ENCODE measurements at places on chromosomes 1 and 21.

DNA sequence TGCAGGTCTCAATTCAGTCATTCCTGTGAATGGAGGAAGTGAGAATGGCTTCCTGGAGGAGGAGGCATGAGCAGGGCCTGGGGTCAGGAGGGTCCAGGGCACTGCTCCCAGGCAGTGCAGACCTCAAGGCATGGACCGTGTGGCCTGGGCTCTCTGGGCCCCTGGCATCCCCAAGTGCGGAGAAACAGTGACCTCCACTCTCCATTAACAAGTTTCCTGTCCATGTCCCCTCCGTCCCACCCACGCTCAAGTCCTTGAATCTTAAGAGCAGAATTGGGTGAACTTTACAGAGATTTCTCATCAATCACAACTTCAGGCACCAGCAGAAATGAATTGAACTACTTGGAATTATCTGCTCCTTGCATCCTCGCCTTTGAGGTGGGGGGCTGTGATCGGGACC, 211.1 kb downstream of the NPHP4 start:
- no peak for DNase-seq

DNA sequence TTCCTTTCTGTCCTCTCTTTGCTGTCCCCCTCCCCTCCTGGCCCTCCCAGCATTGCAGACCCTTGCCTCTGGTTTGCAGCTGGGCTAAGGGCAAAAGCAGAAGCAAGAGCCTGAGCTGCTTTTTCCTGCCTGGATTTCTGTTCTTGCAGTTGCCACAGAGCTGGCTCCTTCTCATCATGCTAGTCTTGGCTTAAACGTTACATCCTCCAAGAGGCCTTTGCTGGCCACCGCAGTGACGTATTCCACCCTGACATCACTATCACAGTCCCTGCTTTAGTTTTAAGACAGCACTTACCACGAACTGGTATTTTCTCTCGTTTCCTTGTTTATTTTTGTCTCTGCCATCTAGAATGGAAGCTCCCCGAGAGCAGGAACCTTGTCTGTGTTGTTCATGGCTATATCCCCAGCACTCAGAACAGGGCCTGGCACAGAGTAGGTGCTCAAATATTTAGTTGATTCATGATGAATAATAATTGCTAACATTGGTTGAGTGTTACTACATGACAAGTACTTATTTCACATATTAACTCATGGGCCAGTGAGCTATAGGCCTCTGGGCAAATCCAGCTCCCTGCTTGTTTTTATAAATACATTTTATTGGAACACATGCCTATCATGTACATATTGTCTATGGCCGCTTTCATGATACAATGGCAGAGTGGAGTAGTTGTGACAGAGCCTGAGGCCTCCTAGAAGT, 13.2 kb upstream of the CSF1 start:
- no peak for DNase-seq

GRCh38 chr1:42043182-42043581, 110.0 kb upstream of the GUCA2B start:
- DNase-seq, result no peak

DNA sequence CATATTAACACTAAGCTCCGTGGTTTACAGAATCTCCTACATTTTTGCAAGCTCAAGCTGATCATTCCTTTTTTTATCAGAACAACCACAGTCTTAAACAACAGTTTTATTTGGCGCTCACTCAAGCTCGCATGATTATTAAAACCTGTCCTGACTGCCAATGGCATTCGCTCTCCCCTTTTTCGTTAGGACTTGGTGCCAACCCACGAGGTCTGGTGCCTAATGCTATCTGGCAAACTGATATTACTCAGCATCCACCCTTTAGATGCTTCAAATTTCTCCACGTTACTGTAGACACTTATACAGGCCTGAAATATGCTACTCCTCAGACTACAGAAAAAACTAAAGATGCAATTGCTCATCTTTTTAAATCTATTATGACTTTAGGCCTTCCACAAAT, 23.0 kb upstream of the ITLN1 start:
- no peak for DNase-seq

DNA sequence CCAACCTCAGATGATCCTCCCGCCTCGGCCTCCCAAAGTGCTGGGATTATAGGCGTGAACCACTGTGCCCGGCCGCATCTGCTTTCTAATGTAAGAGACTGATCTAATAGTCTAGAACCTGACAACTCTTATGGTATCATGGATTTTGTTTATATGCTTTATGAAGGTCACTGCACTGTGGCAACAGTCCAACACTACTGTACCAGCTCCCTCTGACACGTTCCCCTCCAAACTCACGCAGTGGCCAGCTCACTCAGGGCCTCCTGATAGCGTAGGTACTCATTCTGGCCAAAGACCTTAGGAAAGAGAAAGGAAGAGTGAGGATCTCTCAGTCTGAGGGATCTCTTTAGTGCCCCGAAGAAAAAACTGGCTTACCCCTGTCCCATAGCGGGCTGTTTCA, 6.0 kb upstream of the CFAP141 start:
- DNase-seq, result no peak

- peak; percentile 11 for DNase-seq
Measured at GRCh38 chr1:69492286-69492685, 75.4 kb upstream of the LRRC7 start.

- DNase-seq, result peak; percentile 13
Measured at GRCh38 chr1:216310776-216311175, 112.5 kb downstream of the USH2A start.

GRCh38 chr1:110176299-110176956, 26.1 kb downstream of the SLC6A17 start:
- peak; percentile 8 for DNase-seq

DNA sequence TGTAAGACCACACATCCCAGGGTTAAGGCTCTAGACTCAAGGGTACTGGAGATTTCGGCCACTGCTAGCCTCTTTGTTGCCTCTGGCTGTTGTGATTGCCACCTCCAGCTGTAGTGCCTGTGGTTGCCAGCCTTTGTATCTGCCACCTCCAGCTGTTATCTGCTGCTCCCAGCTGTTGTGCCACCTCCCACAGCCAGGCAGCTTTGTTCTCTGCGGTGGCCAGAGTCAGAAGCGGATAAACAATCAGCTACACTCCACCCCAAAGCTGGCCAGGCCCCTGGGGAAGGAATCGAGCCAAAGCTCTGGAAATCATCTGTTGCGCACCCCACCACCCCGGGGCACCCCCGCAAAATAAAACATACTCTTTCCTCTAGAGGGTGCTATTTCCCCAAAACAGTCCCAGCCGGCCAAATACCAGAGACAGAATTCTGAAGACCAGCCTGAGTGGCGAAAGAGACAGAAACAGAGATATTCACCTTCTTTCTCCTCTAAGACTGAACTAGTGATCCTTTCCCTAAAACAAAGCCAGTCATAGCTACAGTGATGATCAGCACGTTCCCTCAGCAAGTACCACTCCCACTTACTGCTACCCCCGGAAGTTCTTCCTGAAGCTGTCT, 14.8 kb upstream of the PIGM start:
- DNase-seq, result peak; percentile 60

DNA sequence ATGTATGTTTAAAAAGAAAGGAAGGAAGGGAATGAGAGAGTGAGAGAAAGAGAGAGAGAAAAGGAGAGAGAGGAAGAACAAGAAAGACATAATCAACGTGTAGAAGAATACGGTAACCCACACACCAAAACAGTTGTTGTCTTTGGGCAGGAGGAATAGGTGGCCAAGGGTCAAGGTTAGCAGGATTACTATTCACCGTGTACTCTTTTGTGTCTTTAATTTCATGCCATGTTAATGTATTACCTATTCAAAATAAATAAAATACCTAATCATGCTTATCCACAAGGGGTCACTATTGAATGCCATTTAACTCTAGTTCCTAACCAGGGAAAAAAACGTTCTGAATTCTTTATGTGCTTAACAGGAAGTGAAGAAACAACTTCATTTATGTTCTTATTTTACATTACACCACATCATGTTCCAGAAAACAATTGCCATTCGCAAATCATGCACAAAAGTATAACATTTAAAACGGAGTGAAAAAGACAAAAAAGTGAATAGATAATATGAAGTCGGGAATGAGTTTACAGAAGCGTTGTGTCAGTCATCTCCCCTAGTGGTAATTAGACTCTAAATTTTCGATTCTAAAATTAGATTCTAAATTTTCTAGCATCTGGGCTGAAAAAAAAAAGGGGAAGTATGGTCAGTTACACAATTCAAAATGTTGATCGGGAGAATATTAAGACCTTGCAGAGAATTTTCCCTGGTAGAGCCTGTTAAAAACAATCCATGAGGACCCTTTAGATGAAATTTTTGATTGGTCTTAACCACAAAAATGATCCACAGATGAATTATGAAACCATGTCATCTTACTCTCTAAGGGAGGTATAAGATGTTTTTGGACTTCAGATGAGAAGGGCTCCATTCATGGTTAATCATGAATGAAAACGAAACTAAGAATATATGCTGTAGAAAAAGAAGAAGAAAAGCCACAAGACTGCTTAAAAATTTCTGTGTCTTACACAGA, 700 bp upstream of the KMO start:
- peak; percentile 75 for DNase-seq

DNA sequence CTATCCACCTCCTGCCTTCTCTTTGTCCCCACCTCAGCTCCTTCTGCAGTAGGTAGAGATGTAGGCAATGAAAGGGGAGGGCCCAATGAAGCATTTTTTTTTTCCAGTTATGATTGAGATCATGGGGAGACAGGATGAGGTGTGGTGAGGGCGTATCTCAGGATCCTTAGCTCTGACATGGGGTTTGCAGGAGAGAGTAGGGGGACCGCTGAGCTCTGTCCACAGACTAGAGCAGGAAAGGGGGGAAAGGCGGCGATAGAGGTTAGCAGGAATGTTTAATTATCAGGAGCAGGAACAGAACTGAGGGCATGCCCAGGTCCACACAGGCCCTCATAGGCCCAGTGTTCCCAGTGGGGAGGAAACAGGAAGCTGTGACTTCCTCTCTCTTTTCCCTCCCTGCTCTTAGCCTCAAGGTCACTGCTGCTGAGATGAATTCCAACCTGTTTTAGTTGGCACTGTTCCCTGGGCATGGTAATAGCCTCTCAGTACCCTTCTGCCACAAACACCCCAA, 901 bp upstream of the RXFP4 start:
- DNase-seq, result peak; percentile 56

GRCh38 chr1:241891296-241891695, 43.3 kb downstream of the EXO1 start:
- no peak for DNase-seq

GRCh38 chr1:57101209-57101608, 135.4 kb upstream of the C8B start:
- no peak for DNase-seq

- DNase-seq, result peak; percentile 77
Measured at GRCh38 chr1:226738995-226739695, at the start of gene ITPKB. Gene ITPKB (minus strand): TSS chr1:226739282. CDS start chr1:226737458, 1,824 bp downstream.

DNA sequence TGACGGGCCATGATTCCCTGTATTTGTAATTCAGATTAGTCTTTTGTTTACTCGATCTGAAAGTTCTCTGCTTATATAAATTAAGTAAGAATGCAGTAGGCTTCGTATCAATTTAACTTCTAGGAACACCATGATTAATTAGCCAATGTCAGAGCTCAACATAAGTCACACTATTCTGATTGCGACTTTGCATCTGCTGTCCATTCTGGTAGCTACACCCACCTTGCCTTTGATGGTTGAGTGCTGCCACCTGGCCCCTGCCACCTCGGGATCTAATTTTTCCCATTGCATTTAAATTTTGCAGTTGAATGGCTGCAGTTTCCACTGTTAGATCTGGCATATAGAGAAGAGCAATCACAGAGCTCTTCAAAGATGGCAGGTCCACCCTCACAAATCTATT, 140.0 kb downstream of the LTN1 start:
- DNase-seq, result no peak

- no peak for DNase-seq
Measured at GRCh38 chr1:204896023-204896422, 25.4 kb downstream of the NFASC start.

GRCh38 chr1:156122519-156123355, 8.2 kb downstream of the LMNA start:
- peak; percentile 91 for DNase-seq

DNA sequence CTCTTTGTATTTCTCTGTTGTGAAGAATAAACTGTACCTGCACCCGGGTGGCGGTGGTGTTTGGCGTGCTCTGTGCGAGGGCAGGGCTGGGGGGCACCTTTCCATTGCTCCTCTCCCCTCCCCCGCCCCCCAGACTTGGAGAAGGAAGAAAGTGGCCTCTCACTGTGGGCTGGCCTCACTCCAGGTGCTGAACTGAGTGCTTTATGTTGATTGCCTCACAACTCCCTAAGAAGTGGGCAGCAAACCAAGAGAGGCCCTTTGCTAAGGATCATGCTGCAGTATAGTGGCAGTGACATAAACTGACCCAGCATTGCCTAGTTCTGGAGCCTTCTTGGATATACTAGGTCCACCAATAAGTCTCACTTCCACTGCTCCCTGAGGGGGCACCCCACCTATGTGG, 20.2 kb downstream of the A3GALT2 start:
- DNase-seq, result peak; percentile 83

DNA sequence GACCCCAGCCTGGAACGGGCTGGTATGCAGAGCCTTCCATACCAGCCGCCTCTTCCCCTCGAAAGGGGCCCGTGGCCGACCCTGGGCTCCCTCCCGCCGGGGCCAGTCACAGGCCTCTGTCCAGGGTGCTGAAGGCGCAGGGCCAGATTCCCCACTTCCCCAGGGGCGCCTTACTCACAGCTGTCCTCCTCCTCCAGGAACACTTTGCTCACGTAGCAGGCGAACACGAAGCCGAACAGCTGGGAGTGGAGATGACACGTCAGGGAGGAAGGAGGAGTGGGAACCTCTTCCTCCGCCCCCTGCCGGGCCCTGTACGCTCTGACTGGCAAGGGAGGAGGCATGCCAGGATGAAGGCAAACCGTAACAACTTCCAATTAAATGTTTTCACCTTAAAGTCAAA, 57.3 kb downstream of the NKAIN1 start:
- DNase-seq, result peak; percentile 95

DNA sequence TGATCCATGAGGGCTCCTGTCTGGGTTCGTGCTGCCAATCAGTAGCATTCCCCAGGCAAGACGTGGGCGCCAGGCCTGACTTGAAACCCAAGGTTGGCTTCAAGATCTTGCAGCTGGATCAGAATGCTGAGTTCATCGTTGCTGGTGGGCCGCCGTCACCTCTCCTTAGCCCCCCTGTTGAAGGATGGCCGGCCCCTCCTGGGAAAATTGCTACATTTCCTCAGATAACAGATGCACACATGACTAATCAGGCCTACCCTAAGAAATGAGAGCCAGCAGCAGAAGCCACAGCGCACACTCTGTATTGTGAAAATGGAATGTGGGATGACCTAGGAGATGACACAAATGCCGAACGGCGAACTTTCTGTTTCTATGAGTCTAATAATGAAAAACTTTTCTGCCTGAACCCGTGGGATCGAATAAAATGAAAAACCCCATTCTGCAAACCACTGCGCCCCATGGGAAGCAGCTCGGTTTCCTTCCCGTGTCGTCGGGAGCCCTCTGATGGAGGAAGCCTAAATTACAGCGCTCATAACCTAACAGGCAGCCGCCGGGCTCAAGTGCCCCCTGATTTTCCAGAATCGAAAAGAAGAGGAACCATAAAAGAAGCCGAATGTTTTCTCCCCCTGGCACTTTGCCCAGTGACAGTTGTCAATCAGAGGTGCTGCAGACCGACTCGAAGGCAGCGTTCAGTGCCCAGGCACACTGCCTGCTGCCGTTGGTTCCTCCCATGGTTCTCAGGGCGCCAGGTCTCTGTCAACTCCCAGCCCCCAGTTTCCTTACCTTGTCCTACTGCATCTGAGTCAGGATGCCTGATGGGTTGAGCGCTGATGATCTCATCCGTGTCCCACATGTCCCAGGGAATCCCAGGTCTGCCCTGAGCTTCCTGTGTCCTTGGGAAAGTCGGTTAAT, 38.2 kb upstream of the H6PD start:
- peak; percentile 92 for DNase-seq

- DNase-seq, result no peak
Measured at GRCh38 chr1:208858738-208859137, 614.6 kb upstream of the PLXNA2 start.

- DNase-seq, result peak; percentile 31
Measured at GRCh38 chr1:205961405-205961804, 18.1 kb upstream of the SLC26A9 start.

GRCh38 chr1:187047298-187047697, 218.5 kb downstream of the PLA2G4A start:
- DNase-seq, result no peak

Measured in RPMI7951 (cell line).